ENCODE measurements at places on chromosomes 16 and 17.

- DNase-seq, result no peak
Measured at GRCh38 chr16:85570213-85570734, 42.8 kb upstream of the GSE1 start.

GRCh38 chr17:304461-304860 is 48.1 kb downstream of the RPH3AL start:
- no peak for DNase-seq

GRCh38 chr17:78448356-78448993 is 70.0 kb downstream of the PGS1 start:
- no peak for DNase-seq

DNA sequence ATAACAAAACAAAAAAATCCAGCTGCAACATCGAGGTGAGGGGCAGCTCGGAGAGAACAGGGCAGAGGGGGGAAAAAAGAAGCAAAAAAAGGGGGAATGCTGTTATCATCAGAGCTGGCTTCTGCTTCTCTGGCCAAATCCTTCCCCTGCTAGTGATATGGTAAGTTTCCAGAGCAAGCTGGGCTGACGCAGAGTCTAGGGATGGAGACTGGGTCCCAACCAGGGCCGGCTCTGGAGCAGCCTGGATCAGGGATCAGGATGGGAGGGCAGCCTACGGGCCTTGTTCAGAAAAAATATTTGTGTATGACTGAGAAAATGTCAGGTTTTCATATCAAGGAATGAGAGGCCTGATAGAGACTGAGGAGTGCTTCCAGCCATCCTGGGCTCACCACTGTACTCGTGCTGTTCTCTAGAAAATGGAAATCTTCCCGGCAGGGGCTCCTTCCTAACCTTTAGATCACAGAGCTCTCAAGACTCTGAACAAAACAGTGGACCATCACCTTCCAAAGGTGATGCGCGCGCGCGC is 726 bp upstream of the C1QTNF1 start:
- DNase-seq, result no peak

Data from NCI-H1092 (cell line).